ENCODE measurements at places on chromosomes 2 and 18.

GRCh38 chr2:227301523-227301922 lies 23.5 kb upstream of the MFF start:
- DNase-seq, result no peak

GRCh38 chr2:77008853-77009252 lies 513.3 kb downstream of the LRRTM4 start:
- no peak for DNase-seq

GRCh38 chr2:129728035-129728972 lies 251.2 kb upstream of the RAB6C start:
- no peak for DNase-seq

DNA sequence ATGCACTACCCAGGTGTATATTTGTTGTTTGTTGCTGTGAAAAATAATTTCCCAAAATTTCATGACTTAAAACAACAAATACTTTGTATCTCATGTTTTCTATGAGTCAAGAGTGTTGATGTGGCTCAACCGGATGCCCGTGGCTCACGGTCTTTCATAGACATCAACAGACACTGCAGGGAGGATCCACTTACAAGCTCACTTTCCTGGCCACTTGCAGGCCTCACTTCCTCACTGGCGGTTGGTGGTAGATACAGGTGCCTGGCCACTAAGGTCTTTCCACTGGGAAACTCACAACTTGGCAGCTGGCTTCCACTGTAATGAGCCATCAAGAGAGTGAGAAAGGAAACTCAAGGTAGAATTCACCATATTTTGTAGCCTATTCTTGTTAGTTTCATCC lies 662.9 kb downstream of the IRS1 start:
- no peak for DNase-seq

- DNase-seq, result no peak
These were observed 137.1 kb downstream of the INO80D start for GRCh38 chr2:205948883-205949282.

All from stimulated activated CD4-positive, alpha-beta T cell treated with anti-CD3 and anti-CD28 coated beads, Interleukin-4, amount 100 ng/mL, for 48 hours (primary cell).